Natural killer cell (primary cell): ENCODE measurements at places on chromosomes 1 and 21.

GRCh38 chr1:236751935-236752334 lies 43.2 kb upstream of the MTR start:
- DNase-seq, result no peak

DNA sequence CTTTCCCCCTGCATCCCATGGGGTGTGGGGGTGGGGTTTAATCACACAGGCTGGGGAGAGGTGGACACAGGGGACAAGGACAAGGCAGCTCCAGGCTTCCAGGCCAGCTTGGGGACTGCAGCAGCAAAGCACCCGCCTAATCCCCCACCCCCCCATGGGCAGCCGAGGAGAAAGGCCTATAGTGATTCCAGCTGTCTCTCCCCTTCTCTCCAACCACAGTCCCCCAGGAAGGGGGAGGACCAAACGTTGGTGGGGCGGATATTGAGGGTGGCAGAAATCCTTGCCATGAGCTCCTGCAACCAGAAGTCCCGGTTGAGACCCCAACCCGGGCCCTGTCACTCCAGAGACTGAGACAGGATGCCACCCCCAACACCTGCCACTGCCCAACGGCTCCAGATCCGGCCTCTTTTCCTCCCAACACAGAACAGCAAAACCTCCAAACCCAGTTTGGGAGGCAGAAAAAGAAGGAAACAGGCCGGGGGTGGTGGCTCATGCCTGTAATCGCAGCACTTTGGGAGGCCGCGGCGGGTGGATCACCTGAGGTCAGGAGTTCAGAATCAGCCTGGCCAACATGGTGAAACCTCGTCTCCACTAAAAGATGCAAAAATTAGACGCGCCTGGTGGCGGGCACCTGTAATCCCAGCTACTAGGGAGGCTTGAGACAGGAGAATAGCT lies 1.7 kb downstream of the EPHA2 start:
- no peak for DNase-seq

DNA sequence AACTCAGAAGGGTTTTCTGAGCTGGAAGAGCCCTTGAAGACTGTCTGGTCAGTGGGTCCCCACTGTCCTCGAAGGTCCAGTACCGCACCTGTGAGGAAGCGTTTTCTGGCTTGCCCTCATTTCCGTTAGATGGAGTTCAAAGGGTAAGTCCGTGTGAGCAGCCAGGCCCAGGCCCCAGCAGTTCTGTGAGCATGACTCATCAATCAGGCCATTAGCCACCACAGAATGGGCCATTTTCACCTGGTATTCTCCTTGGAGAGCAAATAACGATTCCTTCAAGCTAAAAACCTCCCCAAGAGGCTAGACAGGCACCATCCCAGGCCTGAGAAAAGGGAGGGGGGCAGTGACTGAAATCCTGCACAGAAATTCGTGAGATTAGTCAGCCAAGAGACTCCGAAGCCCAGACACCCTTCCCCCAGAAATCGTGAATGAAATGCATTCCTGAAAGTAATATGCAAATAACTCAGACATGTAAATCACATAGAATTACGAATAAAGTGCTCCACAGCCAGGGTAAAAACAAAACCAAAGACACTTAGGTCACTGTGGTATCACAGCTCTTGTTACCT lies 66.0 kb downstream of the BCAR3 start:
- DNase-seq, result no peak

GRCh38 chr1:25089772-25090171 lies 142.5 kb downstream of the SYF2 start:
- no peak for DNase-seq

DNA sequence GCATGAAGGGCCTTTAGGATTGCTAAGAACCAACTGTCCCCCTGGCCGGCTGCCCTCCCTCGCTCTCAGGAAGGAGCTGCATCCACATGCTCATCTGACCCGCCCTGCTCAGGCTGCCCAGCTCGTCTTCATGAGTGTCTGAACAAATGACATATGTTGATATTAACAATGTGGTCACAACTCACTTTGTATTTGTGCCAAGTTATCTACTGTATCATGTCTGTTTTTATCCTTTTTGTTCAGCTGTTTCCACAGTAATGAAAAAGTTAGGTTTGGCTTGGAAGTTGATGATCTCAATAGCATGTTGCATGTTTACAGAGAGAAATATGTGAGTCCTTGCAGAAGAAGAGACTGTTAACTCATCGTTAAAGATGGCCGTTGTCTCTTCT lies 75.1 kb downstream of the PHTF1 start:
- DNase-seq, result no peak
